ENCODE measurements at places on chromosomes 5 and 9.

DNA sequence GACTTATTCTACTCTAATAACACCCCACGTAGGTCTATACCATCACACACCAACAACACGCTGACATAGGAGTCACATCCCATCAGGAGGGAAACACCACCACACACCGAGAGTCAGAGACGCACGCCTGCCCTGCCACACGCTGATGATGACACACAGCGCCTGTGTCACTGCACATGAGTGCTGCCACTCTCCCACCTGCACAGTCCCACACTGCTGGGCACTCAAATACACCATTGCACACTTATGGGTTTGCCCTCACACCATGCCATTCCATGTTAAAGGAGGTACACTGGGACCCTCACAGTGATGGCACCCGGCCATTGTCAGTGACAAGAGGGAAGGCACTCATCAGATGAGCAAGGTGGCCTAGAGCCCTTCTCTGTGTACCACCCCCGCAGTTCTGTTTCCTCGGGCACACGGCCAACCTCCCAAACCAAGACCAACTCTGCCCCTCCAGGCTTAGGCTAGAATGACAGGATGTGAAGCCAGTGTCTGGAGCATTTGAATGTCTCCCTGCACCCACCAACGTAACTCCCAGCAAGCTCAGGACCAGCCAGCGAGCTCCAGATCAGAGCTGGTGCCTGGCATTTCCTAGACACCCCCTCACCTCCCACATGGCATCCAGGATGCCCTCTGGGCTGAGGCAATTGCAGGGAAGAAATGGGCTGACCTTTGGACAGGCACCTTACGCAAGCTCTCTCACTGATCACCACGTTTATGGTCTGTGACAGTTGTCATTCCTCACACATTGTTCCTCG is 3.6 kb upstream of the CPLX2 start:
- DNase-seq = no peak

GRCh38 chr9:38281196-38281595 is 111.3 kb upstream of the ALDH1B1 start:
- no peak for DNase-seq

DNA sequence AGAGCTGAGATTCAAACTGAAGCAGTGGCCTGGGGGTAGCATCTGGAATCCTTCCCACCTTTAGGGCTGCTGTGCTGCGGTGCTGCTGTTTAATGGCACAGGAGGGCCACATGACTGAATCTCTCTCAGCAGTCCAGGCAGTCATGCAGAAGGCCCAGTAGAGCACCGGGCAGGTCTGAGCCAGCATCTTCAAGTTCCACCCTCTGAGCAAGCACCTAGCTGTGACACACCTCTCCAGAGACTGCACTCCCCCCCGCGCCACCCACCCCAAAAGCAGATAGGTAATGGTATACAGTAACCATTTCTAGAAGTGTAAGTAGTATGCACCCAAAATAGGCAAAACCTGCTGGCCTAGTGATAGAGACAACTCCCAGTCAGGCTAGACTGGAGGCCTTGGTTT is 8.2 kb downstream of the IL4 start:
- no peak for DNase-seq

GRCh38 chr9:119961774-119962424 is 592.7 kb upstream of the BRINP1 start:
- DNase-seq = peak; percentile 39

DNA sequence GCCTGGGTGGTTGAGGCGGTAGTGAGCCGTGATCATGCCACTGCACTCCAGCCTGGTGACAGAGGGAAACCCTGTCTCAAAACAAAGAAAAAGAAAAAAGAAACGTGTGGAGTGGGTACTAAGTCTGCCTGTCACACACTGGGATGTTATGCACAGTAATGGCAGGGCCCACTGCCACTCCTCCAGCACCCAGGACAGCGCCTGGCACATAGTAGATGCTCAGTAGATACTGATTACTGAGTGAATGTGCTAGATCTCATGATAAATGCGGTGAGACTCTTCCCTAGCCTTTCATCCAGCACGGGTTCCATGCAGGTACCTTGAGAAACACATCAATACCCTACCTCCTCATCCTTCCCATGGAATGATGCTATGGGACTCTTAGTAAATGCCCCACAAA is 87.4 kb upstream of the HSPA9 start:
- no peak for DNase-seq

Data from fibroblast of skin of scalp (primary cell).